Neural progenitor cell (in vitro differentiated cells): ENCODE measurements at places on chromosomes 6 and 20. TPM values are rescaled to one million over a fixed set of nuclear protein-coding genes. Genes with fewer than 3 reads are reported as not detected.

Gene EEF1E1
- total RNA-seq = 85.6 and 119 TPM in 2 replicates

Gene APCDD1L
- not detected in 2 replicates for total RNA-seq

Gene FAM209B
- not detected in 2 replicates for total RNA-seq

Gene CDH22
- 0.13 and 0.28 TPM in 2 replicates for total RNA-seq

Gene ALDH5A1
- 3.5 and 10.8 TPM in 2 replicates for total RNA-seq

Gene TNNC2
- 0.81 TPM in 1 of 2 replicates, not detected in the other for total RNA-seq

Gene OR2J3
- 0.04 TPM in 1 of 2 replicates, not detected in the other for total RNA-seq

Gene PRDM1
- total RNA-seq = 0.37 and 0.43 TPM in 2 replicates

Gene PSORS1C2
- not detected in 2 replicates for total RNA-seq

Gene LRP11
- 2.2 and 2.8 TPM in 2 replicates for total RNA-seq

Gene BMP7
- total RNA-seq = 11.2 and 31.1 TPM in 2 replicates

Gene CENPW
- total RNA-seq = 23.7 and 47.5 TPM in 2 replicates

Gene LAMA2
- total RNA-seq = 0.68 and 1.5 TPM in 2 replicates
